ENCODE measurements at places on chromosomes 16 and 17. TPM values are rescaled to one million over a fixed set of nuclear protein-coding genes. Genes with fewer than 3 reads are reported as not detected.
A peak's percentile ranks its signal among the peaks of the same experiment; 100 is the strongest.

GRCh38 chr17:61766520-61766919 lies 96.8 kb downstream of the BRIP1 start:
- no peak for ATAC-seq

DNA sequence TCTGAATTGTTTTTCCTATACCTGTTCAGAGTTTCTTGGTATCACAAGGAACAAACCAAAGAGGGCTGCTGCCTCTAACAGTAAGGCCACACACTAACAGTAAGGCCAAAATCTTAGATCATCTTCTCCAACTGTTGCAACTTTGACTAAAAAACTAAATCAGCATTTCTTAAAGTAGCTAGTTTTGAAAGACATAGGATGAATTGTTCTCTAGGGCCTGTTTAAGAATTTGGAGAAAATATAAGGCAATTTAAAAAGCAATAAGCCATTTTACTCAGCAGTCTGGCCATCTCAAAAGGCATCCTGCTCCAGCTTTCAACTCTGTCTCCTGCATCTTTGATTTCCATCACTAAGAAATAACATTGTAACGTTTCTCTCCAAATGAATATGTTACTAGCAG lies 105.0 kb upstream of the MON1B start:
- ATAC-seq, result no peak

GRCh38 chr16:11133344-11133943 lies 122.6 kb downstream of the SOCS1 start:
- ATAC-seq, result no peak

CTRL gene
- 6.1 TPM for total RNA-seq

GRCh38 chr17:17051791-17052461 lies 9.7 kb downstream of the MPRIP start:
- peak; percentile 32 for ATAC-seq

GRCh38 chr16:80591071-80591915 lies 50.5 kb downstream of the DYNLRB2 start:
- ATAC-seq, result peak; percentile 81

- ATAC-seq, result no peak
Observed at GRCh38 chr17:43881758-43882505, 25.4 kb downstream of the MPP2 start.

DNA sequence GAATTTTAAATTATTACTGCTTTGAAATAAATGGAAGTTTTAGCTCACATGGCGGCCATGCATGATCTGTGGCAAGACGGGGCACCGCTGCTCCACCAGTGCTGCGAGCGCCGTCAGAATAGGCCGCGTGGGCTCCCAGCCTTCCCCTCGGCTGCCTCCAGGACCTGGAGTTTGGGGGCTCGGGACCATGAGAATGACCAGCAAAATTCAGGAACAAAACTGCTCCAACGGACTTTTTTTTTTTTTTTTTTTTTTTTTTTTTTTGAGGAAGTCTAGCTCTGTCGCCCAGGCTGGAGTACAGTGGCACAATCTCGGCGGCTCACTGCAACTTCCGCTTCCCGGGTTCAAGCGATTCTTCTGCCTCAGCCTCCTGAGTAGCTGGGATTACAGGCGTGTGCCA lies 38.3 kb upstream of the AKAP1 start:
- ATAC-seq, result no peak

DNA sequence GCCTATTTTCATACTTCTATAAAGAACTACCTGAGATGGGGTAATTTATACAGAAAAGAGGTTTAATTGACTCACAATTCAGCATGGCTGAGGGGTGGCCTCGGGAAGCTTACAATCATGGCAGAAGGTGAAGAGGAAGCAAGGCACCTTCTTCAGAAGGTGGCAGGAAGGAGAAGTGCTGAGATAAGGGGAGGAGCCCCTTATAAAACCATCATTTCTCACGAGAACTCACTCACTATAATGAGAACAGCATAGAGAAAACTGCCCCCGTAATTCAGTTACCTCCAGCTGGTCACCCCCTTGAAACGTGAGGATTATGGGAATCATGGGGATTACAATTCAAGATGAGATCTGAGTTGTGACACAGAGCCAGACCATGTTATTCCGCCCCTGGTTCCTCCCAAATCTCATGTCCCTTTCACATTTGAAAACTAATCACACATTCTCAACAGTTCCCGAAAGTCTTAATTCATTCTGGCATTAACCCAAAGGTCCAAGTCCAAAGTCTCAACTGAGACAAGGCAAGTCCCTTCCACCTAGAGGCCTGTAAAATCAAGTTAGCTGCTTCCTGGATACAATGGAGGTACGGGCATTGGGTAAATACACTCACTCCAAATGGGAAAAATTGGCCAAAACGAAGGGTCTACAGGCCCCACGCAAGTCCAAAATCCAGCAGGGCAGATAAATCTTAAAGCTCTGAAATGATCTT lies 237.7 kb downstream of the CDH13 start:
- no peak for ATAC-seq

GRCh38 chr16:12833926-12834325 lies 30.2 kb upstream of the CPPED1 start:
- ATAC-seq, result no peak

GRCh38 chr17:75365009-75365930 lies 40.2 kb downstream of the GRB2 start:
- peak; percentile 44 for ATAC-seq

LGALS9C gene
- total RNA-seq, result 0.26 TPM

- no peak for ATAC-seq
Observed at GRCh38 chr17:1153795-1154546, 25.8 kb downstream of the ABR start.

ZSCAN10 gene
- 0.34 TPM for total RNA-seq

- no peak for ATAC-seq
Observed at GRCh38 chr16:52621651-52622050, 74.7 kb upstream of the TOX3 start.

DNA sequence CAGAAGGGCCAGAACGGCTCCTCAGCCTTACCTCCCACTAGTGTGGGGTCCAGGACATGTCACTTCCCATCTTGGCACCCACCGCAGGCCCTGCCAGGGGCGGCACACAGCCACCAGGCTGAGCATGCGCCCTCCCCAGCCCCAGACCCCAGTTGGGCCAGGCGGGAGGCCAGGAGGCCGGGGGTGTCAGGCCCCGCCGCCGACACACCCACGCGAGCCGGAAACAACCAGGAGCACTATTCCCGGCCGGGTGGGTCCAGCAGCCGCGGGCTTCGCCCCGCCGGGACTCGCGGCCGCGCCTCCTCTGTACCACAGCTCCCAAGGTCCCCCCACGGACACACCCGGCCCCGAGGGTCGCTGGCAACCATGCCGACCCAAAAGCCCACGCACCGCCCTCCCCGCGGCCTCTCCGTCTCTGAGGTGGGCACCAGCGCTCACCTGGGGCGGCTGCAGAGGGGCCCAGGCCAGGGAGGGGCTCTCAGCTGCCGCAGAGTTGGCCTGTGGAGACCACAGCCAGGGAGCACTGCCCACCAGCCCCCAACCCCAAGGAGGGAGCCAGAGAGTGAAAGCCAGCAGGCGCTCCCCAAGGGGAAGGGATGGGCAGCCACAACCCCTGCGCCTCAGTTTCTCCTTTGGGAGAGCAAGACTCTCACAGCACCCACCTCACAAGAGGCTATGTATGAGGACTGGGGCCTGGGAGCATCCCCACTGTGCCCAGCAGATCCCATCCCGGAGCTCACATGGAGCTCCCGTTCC lies 18.0 kb downstream of the B9D1 start:
- ATAC-seq, result no peak

DNA sequence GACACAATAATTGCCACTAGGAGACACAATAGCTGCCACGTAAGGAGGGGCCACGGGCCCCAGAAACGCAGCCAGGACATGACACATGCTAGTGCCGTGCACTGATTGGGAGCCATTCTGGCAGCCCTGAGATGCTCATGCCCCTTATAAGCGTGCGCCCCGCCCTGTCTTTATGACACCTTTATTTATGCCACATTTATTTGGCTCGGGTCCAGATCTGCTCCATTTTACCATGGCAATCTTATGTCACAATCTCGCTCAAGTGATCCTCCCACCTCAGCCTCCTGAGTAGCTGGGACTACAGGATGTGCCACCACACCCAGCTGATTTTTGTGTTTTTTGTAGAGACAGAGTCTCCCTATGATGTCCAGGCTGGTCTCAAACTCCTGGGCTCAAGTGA lies 43.8 kb upstream of the NF1 start:
- ATAC-seq, result no peak

DNA sequence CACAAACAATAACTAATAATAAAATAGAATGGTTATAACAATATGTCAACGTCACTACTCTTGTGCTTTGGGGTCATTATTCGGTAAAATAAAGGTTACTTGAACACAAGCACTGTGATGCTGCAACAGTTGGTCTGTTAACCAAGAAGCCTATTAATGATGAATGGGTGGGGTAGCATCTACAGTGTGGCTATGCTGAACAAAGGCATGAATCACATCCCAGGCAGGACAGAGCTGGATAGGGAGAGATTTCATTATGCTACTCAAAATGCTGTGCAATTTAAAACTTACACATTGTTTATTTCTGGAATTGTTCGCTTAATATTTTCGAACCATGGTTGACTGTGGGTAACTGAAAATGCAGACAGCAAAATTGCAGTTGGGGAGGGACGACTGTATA lies 9.1 kb upstream of the HS3ST2 start:
- ATAC-seq, result no peak

CHST5 gene
- not detected for total RNA-seq

GRCh38 chr17:17137731-17138585 lies 68.2 kb downstream of the PLD6 start:
- peak; percentile 86 for ATAC-seq

GRCh38 chr16:50822671-50823070 lies 80.8 kb downstream of the CYLD start:
- no peak for ATAC-seq

HS3ST2 gene
- not detected for total RNA-seq

DNA sequence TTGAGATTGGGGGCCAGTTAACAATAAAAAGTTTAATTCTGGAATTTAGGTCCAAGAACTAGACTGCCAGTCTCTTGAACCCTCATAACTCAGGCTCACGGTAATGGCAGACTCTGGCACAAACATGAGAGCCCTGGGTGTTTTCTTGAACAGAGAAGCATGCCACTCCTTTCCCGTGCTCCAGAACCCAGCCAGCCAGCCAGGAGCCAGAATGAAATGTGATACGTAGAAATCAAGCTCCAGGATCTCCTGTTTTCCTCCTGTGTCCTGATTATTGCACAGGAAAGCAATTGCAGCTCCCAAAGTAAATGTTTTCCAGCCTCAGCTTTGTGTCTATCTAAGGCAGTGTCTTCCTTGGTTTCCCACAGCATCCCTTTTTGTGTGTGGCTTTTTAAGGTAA lies 46.2 kb upstream of the NOL11 start:
- ATAC-seq, result no peak

HBA1 gene
- total RNA-seq, result not detected

DNA sequence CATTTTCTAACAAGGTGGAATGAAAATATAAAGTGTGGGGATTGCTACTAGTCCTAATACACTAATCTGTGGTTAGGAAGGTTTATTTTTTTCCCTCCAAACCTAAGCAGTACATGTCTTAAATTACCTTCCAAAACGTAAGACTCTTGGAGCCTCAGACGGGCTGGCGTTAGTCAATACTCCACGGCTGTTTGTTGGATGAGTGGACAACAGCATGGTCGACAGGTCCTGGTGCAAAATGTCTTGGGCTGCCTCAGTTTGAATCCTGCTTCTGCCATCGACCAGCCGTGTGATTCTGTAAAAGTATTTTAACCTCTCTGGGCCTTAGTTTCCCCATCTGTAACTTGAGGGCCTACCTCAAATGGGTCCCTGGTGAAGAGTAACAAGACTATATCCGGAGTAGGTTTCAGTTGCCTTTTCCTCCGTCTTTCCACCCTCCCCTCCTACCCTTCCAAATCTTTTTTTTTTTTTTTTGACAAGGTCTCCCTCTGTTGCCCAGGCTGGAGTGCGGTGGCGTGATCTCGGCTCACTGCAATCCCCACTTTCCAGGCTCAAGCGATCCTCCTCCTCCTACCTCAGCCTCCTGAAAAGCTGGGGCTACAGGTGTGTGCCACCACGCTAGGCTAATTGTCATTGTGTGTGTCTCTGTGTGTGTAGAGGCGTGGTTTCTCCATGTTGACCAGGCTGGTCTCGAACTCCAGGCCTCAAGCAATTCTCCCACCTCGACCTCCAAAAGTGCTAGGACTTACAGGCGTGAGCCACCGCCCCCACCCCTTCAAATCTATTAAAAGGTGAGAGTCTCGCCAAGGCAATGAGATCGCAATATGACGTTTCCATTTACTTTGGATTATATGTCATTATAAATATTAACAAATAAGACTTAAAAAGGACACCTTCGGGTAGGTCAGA lies 5.8 kb downstream of the SCGB1C2 start:
- no peak for ATAC-seq

GRCh38 chr17:41750862-41751261 lies 16.4 kb upstream of the HAP1 start:
- ATAC-seq, result no peak

GRCh38 chr17:79905832-79906231 lies 66.6 kb upstream of the CBX4 start:
- ATAC-seq, result no peak

DNA sequence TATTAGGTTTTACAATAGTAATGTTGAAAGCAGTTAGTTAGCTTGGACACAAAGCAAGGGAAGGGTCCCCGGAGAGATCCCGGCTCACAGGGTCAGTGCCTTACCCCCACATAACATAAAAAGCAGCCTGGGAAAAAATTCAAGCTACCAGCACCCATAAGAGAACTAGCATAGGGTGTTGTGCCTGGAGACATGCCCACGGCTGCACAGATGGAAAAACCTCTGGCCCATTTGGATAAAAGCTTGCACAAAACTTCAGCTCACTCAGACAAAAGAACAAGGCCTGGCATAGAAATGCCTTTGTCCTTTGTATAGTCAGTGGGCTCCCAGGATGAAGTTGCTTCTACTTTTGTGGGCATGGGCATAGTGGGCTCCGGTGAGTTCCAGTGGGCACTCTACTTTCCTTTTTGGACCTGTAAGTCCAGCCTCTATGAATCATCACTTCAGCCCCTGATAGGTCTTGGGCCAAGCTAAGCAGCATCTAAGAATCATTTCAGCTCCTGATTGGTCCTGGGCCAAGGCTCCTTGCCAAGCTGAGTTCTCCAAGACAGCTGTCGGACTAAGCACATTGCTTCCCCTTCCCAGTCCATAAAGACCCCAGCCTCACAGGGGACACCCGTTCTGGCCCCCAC lies 1.3 kb upstream of the RDM1 start:
- ATAC-seq, result no peak

DNA sequence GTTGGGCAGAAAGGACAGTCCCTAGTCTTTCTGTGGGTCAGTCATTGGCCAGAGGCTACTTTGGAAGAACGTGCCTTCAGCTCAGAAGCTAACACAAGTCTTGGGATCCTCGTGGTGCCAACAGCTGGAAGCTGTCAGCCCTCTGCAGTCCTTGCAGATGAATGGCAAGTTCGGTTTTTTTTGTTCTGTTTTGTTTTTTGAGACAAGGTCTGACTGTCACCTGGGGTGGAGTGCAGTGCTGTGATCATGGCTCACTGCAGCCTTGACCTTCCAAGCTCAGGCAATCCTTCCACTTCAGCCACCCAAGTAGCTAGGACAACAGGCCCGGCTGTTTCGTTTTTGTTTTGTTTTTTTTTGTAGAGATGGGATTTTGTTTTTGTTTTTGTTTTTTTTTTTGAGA lies 149.4 kb downstream of the SPECC1 start:
- ATAC-seq, result no peak

ANTKMT gene
- 13.5 TPM for total RNA-seq

Data from activated T-helper 17 cell treated with anti-CD3 and anti-CD28 coated beads, Interleukin-2, amount 50 U/mL, for 72 hours (primary cell).